Midbrain (tissue), 1 donor: ENCODE measurements at places on chromosomes 7 and 10.
A peak's percentile ranks its signal among the peaks of the same experiment; 100 is the strongest.

DNA sequence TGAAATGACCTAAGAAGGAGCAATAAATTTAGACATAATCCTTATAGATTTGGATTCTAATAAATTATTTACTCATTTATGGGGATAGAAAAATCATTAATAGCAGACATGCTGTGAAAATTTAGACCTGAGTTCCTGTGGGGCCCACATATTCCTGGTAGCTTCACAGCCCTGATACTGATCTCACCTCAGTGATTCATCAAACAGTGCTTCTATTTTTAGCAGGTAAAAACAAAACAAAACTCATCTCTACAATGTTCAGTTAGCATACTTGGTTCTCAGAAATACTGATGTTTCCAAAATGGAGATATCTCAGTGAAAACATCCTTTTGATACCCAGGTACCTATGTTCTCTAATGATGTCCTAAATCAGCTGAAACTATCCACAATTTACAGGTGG, 841.1 kb upstream of the SORCS1 start:
- DNase-seq, result no peak

- DNase-seq, result no peak
These were observed 70.2 kb downstream of the RBM20 start for GRCh38 chr10:110714356-110714755.

- DNase-seq, result peak; percentile 9
These were observed 53.7 kb downstream of the KIF5B start for GRCh38 chr10:32002531-32002930.

DNA sequence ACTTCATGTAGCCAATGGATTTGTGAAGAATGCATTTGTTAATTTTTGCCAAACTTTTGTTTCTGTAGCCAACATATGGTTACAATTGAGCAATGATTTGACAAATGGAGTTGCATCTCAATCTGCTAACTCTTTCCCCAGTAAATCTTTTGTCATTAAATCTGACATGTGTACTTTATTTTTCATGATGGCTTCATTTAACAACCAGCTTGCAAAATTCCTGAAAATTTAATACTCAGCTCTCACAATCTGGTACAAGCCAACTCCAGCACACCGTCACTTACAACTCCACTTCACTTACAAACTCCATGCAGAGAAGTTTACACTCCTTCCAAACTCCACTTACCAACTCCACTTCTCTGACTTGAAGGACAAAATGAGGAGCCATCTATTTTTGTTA, 26.5 kb upstream of the HIBADH start:
- no peak for DNase-seq

DNA sequence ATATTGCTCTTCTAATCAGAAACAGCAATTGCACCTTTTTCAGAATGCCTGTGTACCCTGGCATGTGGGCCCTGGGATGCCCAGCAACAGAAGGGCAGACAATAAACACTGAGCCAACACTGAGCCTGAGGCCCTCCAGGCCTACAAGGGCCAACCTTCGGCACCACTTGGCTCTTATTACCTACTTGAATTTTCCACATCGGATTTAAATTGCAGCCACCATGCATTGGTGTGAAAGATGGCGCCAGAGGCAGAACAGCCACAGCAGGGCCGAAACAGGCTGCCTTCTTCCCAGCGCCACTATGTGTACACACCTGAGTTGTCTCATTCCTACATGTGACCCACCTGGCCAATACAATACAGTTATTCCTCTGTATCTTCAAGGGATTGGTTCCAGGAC, 51.4 kb upstream of the EZH2 start:
- no peak for DNase-seq

DNA sequence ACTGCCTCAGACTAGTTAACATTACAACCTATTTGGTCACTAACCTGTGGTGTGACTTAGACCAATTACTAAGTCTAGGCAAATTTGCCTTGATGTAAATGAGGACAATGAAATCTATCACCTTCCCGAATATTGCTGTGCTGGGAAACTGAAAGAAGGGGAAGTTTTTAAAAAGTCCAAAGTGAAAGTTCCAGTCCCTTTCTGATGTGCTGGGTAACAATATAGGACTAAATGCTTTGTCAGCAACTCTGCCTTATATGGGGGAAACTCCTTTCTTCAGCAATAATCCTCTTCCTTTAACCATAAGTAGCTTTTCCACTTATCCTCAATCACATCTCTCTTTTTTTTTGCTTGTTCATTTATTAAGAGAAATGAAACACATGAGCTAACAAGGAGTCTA, 3.9 kb downstream of the PIK3AP1 start:
- DNase-seq, result no peak

DNA sequence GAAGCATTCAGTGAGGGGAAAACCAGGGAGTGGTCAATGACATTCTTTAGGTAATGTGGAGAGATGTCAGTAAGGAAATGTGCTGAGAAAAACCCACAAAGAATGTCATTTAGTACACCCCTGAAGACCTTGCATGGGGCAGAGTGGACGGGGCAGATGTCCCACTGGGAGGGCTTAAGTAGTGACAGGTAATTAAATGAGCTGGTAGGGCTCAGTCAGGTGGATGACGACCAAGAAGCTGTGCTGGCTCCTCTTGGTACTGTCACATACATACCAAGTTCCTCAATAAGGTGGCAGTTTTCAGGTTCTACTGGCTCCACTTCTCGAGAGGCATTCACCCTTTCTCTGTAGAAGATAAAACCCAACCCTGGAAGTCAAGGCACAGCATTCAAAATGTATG, 1.8 kb downstream of the PON3 start:
- no peak for DNase-seq

GRCh38 chr7:120171406-120171805, 101.6 kb upstream of the KCND2 start:
- no peak for DNase-seq

- DNase-seq, result no peak
These were observed 20.6 kb downstream of the SORBS1 start for GRCh38 chr10:95540514-95541052.

GRCh38 chr7:139762886-139763285, 14.9 kb downstream of the HIPK2 start:
- DNase-seq, result no peak

- no peak for DNase-seq
These were observed 2.3 kb downstream of the IGF2BP3 start for GRCh38 chr7:23467806-23468525.

GRCh38 chr7:115356139-115356746, 434.3 kb downstream of the MDFIC start:
- no peak for DNase-seq

GRCh38 chr7:1662101-1662500, 8.0 kb upstream of the ELFN1 start:
- no peak for DNase-seq

DNA sequence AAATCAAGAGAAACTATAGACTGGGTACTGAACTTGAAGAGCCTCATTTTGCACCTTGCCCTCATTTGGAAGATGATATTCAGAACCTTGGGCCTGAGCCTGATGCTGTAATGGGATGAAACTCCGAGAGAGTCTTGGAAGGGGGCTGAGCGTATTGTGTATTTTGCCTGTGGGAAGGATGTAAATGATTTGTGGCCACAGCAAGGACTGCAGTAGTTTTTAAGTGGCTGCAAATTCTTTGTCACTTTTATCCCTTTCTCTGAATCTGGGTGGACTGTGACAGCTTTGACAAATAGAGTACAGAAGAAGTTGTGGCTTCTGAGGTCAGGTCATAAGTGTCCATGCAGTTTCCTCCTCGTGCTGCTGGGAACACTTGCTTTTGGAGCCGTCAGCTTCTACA, 221.2 kb downstream of the ADRA2A start:
- no peak for DNase-seq

DNA sequence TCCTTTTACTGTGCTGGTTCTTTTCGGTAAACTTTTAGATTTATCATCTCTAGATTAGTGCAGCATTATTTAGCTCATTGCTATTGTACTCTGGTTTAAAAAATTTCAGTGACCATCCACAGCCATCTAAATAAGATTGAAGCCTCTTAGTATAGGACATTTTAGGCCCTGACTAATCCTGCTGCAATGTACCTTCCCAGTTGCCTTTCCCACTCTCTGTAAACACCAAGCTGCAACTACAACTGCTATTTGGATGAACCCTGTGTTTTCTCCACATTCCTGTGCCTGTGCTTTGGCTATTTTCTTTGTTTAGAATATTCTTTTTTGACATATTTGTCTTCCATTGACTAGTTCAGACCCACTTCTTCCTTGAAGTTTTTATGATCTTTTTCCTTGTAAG, 314.6 kb downstream of the AUTS2 start:
- no peak for DNase-seq

DNA sequence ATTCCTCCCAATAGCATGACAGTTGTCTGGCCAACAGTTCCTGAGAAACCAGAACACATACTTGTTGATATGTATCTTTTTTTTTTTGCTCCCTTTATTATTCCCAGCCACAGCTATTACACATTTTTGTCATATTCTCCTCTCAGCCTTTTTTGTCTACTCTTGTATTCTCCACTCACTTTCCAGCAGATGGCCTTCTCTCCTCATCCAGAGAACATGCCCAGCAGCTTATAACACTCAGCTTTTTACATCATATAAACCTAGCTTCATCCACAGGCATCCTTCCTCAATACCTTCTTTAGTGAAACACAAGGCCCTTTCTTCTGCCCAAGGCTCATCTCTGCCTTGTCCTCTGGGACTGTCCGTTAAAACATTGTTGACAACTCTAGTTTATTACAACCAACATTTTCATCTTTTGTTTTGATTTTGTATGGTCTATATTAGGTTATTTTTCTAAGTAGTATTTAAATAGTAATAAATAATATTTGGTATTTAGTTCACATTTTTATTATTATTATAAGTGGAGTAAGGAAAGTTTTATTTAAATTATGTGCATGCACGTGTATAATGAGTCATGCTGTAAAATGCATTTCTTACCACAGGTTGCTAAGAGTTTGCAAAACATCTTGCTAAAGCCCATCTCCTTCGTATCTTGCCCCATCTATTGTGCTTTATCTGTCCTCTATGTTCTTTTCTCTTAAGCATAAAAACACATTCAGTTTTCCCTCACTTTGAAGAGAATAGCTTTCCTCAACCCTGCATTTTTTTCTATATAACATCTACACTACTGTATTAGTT, 101.5 kb downstream of the ORC5 start:
- no peak for DNase-seq
